ENCODE measurements at places on chromosomes 7 and 10.
A peak's percentile ranks its signal among the peaks of the same experiment; 100 is the strongest.

GRCh38 chr10:97861097-97861750, 11.6 kb downstream of the GOLGA7B start:
- DNase-seq, result peak; percentile 87

DNA sequence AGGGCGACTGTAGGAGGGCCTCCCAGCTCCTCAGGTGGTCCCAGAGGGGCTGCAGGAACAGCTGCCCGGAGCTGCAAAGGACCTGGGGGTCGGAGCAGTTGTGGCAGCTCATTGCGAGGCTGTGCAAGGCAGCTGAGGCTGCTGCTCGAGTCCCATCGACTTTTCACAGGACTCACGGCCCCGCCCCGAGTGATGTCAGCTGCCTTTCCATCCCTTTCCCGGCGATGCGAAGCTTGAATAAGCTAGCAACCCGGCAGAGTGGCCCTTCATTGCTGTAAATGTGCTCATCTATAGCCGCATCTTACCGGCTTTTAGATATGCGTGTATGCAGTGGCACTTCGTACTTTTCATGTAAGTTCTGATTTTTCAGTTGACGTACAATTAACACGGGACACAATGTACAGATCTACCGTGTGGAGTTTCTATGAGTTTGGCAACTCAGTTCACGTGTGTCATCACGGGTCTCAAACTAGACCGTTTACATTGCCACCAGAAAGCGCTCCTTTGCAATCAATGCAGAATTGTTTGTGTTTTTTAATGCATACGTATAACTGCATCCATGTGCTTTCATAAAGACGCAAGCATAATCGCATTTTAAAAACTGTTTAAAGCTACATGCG, at the start of gene CH25H:
TSS of gene CH25H (minus strand) at position 137 of the 620 bp plus-strand sequence. CDS start at position 112, 25 bp downstream.
- peak; percentile 66 for DNase-seq

GRCh38 chr10:31401287-31401686, 82.3 kb downstream of the ZEB1 start:
- no peak for DNase-seq

GRCh38 chr10:5560817-5561703, 36.3 kb downstream of the CALML3 start:
- DNase-seq, result no peak

- DNase-seq, result no peak
Measured at GRCh38 chr7:70565721-70566370, 566.1 kb upstream of the GALNT17 start.

DNA sequence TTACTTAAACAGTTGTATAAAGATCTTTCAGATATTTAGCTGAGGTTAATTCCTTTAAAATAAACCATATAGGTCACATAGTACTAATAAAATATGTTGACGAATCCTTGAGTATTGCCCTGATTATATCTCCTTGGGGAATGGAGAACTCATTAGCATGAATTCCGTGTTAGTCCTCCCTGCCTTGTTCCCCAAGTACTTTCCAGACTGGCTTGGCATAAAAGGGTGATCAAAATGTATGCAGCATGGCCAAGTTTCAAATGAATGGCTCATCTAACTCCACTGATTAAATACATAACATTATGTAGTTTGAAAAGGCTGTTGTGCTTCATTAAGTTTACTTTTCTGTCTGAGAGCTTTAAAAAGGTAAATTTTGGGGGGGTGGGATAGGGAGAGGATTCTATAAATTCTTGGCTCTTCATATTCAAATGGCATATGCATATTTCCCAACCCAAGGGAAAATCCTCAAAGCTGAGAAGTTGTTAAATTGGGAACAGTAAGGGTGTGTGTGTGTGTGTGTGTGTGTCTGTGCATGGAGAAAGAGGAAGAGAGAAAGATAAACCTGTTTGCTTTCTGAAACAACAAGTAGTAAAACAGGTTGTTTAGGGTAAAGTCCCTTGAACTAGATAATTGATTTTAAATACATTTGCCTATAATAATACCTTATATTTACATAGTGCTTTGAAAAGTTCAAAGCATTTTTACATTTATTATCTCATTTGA, 4.8 kb upstream of the ADD3 start:
- no peak for DNase-seq

DNA sequence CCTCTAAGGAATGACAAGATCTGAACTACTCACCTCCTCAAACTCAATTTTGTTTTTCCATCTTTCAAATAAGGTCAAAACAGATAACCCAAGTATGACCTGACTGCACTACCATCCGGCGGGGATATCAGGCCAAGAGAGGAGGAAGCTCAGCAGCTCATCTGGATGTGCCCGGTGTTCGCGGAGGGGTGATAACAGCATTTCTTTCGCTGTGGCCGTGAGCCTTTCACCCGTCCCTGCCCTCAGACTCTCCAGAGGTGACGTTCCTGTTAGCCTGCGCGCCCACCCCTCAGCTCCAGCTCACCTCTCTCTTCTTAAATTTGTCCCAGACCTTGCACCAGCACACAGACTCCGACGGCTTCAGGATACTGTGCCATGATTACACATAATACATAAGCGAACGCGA, 526 bp downstream of the ZNF248 start:
- no peak for DNase-seq

DNA sequence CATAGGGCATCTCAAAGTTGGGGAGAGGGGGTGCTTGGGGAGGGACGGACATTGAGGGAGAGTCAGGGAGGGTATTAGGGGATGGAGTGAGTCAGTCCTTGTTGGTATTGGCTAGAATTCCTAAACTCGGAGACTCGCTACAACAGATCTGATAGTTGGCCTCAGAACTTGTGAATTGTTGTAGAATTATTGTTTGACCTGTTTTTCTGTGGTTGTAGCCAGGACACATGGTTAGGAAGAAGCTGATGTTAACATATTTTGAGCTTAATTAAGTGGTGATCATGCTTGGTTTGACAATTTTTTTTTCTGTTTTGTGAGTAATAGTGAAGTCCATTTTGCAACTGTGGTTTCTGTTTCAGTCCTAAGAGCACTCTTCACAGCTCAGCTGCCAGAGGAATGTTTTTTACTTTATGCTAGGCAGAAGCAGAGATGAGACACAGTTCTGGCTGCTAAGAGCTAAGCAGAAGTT, 1190.3 kb upstream of the C7orf33 start:
- DNase-seq, result peak; percentile 20

GRCh38 chr10:71015674-71016073, 127.3 kb upstream of the PCBD1 start:
- no peak for DNase-seq

DNA sequence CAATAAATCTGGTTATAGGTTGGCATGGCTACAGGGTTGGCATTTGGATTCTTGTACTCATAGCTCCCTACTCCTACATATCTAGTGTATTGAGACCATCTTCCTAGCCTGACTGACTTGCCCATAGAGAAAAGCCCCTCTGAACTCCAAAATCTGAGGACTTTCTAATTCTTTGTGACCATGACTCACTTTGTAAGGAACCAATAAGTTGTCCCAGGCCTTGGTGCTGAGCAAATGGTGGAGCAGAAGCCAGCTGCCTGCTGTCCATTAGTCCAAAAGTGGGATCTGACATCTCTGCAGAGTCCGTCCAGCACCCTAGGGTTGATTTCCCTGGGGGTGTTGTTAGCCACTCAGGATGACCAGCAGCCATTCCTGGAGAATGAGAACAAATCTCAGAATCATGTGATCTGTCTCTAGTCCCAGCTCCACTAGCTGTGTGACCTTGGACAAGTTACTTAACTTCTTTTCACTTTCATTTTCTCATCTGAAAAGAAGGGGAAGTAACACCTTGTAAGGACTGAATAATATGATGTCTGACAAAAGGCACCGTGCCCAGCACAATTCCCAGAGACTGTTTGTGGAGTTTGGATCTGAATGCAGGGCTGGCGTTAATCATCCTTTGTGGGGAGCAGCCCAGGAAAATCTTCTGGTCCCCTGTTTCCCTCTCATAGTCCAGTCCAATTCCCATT, 44.1 kb downstream of the MTURN start:
- DNase-seq, result no peak

DNA sequence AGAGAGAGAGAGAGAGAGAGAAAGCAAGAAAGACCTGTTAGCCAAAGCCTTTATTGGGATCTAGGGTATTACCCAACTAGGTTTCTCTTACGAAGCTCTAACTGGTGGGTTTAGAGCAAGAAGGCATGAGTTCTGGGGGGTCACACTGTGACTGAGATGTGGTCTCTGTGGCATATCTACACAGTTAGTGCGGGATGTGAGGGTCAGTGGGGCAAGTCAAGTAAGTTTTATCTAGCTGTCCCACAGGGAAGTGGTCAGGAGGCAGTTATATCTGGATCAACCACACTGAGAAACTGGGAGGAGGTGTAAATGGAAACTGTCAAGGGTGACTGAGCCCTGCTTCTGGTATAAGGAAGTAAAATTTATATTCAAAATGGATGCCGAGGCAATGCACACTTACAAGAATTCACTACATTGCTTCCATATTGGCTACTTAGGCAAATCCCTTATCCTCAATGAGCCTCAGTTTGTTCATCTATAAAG, 331.6 kb upstream of the HPS1 start:
- no peak for DNase-seq

DNA sequence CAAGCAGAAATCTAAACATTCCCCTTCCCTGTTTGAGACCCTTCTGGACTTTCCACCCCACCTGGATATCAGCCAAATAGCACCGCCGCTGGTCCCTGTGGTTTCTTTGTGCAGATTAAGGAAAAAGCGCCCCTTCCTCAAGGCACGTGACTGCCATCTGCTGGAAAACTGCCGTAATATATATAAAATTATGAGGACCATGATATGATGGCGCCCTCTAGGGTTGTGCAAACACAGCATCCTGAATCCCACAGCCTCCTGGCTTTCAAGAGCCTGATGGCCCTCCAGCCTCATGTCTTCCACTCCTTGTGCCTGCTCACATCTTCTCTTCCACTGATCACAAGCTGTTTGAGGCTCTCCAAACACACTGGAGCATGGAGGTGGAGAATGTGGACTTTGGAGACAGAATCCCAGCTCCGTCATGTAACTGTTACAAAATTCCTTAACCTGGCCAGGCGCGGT, 121.3 kb downstream of the MYL10 start:
- peak; percentile 49 for DNase-seq

- peak; percentile 69 for DNase-seq
Measured at GRCh38 chr7:97005183-97006054, at the start of gene DLX6. Gene DLX6, plus strand, starts transcription at chr7:97005553. Its CDS starts 425 bp downstream, at chr7:97005978.

- DNase-seq, result no peak
Measured at GRCh38 chr10:63346015-63346441, 119.7 kb downstream of the JMJD1C start.

- DNase-seq, result peak; percentile 45
Measured at GRCh38 chr10:61140765-61141392, 196.9 kb upstream of the RHOBTB1 start.

DNA sequence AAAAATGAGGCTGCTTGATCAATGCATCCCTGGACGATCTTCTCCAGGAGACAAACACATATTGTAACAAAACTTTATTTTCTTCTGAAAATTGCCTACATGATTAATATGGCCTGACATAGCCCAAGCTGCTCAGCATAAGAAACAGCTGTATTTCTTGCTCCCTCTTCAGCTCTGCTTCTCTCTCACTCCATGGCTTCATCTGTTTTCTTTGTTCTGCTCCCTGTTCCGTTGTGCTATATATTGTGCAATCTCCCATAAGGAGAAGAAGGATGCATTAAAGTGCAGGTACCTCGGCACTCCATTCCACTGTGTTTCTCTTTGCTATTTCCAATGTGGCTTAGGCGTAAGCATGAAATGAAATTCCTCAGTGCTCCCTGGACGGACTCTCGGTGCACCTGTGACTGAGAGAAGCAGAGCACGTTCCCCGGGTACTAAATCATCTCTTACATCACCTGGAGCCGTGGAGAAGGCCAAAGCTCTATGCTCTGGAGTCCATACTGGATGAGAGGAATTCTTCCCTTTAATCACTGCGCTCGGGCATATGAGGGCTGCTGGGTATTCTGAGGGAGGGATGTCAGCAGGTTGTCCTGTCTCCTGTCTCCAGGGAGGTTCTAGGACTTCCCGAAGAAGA, 254.3 kb downstream of the GALNT17 start:
- DNase-seq, result no peak

- no peak for DNase-seq
Measured at GRCh38 chr7:155667241-155667829, 22.9 kb downstream of the RBM33 start.

DNA sequence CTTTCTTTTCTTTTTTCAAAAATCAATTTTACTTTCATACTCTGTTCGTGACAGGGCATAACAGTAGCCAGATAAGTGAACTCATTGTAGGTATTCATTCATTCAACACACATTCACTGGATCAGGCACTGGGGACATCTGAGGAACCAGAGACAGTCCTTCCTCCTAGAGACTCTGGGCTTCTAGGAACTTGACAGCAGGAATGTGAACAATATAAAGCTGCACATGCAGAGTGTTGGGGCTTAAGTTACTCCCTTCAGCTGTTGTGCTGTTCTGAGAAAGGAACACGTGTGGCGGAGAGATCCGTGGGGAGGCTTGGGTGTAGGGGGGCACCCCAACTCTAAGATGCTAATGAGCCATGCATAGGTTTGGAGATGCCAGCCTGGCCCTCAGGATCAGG, 120.4 kb downstream of the PKD1L1 start:
- DNase-seq, result no peak

GRCh38 chr10:62380016-62380415, 5.8 kb downstream of the ZNF365 start:
- peak; percentile 38 for DNase-seq

GRCh38 chr10:20887706-20888555, 9.2 kb downstream of the NEBL start:
- no peak for DNase-seq

DNA sequence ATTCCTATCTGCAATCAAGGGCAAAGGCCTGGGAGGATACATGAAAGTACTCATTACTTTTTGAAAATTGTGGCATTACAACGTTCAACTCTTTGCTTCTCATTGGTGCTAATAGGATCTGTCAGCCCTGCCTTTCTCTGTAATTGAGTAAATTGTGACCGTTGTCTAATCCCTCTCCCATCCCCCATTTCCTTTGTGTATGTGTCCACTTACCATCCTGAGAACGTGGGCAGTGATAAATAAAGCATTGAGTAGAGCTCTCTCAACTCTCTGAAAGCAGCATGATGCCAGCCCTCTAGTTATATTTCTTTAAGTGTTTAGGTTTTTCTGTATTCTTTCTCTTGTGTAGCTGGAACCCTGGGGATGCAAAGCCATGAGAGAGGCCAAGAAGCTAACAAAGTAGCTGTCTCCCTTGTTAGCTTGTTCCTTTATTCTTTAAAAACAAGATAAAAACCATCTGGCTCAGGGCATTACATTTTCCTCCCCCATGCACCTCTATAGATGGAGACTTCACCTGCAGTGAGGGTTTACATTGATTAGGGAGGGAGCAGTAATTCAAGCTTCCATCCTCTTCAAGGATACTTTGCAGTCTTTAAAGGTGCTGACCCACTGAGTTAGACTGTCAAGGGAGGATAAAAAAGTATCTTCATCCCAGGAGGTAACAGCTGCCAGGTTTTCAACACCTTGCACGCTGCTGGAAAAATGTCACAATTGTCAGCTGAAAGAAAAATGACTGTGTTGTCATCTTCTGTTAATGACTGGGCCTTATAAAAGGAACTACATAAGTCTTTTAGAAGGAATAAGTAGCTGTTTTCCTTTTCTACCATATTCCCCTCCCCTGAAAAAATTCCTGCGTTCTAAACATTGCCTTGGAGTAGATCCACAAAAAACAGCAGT, 112.3 kb downstream of the BTRC start:
- DNase-seq, result no peak

GRCh38 chr7:104225451-104225850, 17.6 kb upstream of the ORC5 start:
- DNase-seq, result no peak

Data from amniotic stem cell (primary cell).